ENCODE measurements at places on chromosomes 2 and 18.

- no peak for DNase-seq
Measured at GRCh38 chr2:38125842-38126241, 49.9 kb upstream of the CYP1B1 start.

- DNase-seq, result peak; percentile 50
Measured at GRCh38 chr18:9016633-9017166, 85.8 kb upstream of the NDUFV2 start.

DNA sequence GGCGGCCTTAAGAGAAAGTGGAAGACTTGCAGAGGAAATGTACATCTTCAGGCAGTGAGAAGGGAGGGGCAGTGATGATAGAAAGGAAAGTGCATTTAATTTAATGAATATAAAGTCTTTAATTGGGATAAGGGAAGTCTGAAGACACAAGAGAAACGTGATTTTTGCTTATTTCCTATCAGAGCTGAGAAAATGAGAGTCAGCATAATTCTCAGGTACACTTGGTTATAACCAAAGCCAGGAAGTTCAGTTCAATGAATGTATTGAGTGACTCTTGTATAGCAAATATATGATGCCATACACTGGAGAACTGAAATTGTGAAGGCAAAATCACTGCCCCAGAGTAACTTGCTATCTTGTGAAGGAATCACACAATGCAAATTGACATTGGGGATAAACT, 256.3 kb downstream of the LRRTM1 start:
- no peak for DNase-seq

DNA sequence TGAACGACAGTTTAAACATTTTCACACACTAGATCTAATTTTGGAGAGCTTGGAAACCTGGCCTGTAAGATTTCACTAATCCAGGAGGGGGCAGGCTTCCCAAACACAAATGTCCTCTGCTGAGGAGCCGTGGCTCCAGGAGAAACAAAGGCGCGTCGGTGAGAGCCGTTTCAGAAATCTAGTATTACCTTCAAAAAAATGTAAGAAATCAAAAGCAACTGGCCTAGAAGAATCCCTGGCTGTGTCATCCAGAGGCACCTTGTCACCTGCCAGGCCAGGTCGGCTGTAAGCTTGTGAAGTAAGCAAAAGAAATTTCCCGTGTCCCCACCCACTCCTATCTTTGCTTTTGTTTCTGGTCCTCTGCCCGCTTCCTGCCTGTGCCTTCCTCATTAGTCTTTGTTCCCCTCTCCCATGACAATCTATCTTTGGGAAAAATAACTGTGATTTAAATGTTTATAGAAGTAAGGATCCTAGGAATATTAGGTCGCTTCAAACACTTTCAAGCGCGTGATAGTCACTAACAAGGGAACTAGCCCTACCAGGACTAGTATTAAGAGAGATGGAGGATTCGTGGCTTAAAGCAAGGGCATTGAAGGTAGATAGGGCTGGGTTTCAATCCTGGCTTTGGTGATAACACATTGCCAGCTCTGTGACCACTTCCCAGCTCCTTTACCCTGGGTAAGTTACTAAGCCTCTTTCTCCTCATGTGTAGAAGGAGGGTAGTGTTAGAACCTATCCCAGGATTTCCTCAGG, 99.5 kb upstream of the STK39 start:
- peak; percentile 63 for DNase-seq

DNA sequence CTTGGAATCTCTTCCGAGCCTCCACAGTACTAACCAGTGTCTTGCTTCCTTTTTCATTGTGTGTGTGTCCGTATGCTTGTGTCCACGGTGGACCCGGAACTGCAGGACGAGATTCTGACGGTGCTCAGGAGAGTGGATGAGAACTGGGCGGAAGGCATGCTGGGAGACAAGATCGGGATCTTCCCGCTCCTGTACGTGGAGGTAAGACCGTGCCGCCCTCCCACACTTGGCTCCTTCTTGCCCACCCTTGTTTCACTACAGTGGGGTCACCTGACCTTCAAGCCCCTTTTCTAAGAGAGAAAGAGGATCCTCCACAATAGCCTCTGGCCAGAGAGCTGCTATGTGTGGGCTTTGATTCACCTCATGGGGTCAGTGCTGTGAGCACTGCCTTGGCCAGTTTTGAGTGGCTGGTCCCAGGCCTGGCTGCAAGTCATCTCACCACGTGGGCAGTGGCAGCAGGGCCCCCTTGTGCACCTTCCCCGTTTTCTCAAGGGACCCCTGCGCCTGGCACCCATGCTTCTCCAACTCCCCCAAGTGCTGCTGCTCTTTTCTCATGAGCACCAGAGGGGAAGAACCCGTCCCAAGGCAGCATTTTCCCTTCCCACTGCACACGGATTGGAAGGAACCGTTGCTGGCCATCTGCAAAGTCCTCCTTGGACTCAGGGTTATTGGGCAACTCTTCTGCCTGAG, 242.1 kb downstream of the SEPTIN10 start:
- DNase-seq, result no peak

DNA sequence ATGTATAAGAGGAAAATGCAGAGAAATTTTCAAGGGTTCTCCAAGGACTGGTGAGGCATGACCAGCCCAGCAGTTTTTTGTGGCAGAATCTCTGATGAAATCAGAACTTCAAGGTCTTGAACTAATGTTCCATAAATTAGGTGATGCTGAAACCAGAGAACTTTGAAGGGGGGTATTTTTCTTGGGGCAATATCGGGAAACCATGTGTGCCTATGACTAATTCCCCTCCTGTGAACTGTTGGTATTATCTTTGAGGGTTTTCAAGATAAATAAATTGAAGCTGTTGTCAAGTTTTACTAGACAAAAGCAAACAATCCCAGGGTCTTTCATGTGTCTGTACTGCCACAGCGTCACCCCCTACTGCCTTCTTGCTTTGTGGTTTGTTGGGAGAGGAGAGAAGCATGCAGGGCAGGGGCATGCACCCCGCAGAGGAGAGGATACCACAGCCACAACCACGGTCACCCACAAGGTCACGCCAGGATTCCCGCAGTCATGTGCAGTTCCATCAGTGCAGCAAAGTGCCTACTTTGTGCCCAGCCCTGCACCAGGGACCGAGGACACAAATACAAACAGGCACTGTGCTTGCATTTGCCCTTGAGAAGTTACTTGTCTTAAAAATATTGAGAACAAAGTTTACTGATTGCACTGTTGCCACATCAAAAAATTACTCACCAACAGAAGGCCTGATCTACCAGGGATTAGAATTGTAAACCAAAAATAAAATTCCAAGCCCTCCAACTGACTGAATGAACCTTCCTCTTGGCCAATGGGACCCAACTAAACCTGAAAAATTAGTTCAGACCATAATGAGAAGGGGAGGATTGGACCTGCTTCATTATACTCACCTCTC, 413.3 kb upstream of the TRIB2 start:
- DNase-seq, result peak; percentile 77

GRCh38 chr2:232973796-232974195, 39.3 kb downstream of the NGEF start:
- no peak for DNase-seq

DNA sequence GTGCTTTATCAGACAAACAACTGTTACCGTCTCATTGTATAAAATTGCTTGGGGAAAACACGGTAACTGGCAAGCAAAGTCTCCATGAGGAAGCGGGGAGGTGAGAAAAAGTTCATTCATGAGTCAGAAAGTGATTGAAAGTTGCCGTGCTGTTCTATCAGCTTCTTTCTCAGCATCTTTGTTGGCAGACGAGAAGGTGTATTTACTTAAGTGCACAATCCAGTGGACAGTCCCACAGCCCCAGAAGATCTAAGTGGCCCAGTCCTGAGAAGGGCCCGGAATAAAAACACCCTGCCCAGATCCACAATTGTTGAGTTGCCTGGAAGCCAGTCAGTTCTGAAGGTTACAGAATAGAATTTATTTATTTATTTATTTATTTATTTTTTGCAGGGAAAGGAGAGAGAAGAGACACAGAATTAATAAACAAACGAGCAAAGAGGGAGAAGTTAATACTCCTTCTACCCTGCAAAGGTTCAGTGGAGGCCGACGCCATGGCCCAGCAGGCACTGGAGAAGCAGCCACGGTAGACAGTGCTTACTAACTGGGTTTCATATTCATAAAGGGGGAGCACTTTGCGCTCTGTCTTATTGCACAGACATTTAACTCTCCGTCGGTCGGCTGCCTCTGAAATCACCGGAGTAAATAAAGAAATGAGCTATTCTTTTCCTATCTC, 676.0 kb upstream of the SALL3 start:
- DNase-seq, result no peak

DNA sequence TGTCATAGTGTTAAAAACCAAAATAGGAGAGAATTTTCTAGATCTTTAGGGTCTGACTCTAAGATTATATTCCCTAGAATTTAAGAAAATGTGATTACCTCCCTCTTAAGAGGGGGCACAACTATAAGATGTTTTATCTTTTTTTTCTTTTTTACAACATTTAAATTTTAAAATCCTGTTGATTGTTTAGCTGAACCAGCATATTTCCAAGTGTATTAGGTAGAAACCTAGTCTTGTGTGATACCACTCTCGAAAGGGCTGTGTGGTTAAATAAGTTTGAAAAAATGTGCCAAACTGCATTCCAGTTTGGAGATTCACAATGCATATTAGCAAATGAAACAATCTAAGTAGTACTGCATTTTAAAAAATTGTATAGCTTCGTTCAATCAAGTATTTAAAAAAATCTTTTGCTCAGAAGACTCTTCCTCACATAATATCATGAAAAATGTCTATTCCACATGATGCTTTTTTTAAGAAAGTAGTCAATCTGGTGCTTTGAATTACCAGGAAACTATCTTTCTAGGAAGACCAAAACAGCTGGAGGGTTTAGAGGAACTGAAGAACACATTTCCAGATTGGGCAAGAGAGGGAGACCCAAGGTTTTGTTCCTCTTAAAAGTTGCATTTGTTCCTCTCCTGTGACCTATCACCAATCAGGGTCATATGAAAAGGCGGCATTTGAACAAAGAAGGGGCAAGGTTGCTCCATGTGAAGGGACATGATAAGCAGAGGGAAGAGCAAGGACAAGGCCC, 98.8 kb downstream of the DPP4 start:
- DNase-seq, result peak; percentile 33

DNA sequence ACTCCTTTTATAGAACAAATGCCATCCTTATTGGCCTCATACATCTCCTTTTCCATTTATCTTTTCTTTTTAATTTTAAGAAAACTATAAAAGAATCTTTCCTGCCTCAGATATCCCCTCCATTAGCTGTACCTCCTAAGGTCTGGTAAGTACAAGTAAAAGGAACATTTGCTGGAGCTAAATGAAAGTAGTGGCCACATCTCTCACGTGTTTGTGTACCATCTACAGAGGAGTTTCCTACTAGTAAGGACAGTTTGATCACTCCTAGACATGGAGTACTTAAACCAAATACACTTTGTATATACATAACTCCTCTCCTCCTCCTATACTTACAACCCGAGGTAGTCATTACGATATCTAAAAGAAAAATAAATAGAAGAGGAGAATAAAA, 504.8 kb downstream of the LRRTM4 start:
- DNase-seq, result no peak

DNA sequence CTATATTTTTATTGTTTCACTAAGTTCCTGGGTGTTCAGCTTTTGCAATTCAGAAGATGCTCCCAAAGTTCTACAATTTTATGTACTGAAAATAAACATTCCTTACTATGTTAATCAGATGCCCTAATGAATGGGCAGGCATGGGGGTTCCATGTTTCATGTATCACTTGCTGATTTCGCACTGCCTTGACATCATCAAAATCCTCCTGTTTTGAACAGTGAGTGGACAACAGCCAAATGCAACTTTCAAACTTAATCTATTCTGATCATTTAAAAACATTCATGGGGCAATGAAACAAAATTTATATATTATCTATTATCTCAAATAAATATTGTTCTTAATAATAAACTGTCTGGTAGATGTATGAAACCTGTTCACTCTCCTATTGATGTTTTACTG, 43.2 kb downstream of the ZEB2 start:
- DNase-seq, result no peak

DNA sequence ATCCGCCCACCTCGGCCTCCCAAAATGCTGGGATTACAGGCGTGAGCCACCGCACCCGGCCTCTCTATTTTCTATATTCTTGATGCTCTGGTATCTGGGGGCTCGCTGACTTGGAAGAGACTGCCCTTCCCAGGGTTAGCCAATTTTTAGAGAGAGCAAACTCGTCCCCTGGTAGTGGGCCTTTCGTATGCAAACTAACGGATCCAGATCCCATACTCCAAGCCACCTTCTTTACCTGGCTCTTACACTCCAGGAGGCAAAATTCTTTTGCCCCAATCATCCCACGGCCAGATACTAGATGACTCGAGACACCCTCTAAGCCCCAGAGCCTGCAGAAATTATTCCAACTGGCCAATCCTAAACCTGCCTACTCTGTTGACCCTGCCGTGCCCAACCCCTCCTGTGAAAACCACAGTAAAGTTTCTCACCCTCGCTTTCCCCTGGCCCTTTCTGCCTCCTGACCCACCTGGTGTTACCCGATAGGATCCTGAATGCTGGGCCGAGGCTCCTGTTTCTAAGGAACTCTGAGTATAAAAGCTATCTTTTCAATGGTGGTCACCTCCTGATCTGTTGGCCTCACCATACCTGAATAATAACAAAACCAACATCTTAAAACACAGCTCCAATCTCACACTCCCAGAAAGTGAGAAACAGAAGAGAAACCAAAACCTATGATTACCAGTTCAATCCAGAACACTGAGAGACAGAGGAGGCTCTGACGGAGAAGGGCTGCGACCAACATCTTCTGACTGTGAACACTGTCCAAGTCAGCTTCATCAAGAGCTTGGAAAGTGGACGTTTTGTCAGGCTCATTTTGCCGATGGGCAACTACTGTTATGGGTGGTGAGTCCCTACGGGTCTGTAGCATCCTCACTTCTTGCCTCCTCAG, 57.6 kb upstream of the ZNF532 start:
- no peak for DNase-seq

DNA sequence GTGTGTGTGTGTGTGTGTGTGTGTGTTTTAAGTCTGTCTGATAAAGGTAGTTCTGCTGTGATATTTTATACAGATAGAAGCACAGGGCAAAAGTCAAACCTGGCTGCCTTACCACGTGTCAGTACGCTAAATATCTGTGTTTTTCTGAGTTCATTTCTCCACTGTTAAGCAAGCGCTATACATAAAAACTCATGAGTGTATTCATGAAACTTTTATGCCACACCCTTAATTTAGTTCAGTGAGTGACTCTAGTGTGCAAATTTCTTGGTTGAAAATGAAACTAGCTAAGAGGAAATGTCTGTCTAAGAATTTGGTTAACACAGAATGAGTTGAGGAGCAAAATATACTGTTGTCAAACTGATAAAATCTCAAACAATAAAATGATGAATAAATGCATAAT, 11.2 kb downstream of the CASP10 start:
- no peak for DNase-seq
